ENCODE measurements at places on chromosomes 7 and 10. TPM values are rescaled to one million over a fixed set of nuclear protein-coding genes. Genes with fewer than 3 reads are reported as not detected.

Gene BTBD16
- 0.34 TPM for polyA plus RNA-seq

Gene PLEKHA1
- polyA plus RNA-seq = 19.5 TPM

Gene PLA2G12B
- 10.3 TPM for polyA plus RNA-seq

Gene TMEM254
- 29.5 TPM for polyA plus RNA-seq
